Stimulated activated CD8-positive, alpha-beta memory T cell treated with anti-CD3 and anti-CD28 coated beads, Interleukin-15, amount 100 ng/mL, for 48 hours (primary cell): ENCODE measurements at places on chromosomes 1 and 21.
A peak's percentile ranks its signal among the peaks of the same experiment; 100 is the strongest.

DNA sequence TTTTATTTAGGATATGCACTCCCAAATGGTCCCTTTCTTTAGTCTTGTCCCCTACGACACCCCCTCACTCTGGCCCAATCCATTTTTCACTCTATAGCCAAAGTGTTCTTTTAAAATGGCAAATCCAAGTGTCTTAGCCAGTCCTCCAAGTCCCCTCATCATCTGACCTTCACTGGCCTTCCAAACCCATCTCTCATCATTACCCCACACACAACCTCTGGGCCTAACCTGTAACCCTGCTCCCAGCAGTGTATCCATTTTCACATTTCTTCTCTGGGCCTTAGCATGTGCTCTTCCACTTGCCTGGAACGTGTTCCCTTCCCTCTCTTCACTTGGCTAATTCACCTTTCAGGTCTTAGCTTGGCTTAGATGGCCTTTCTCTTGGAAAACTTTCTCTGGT lies 6.5 kb upstream of the ARL8A start:
- no peak for DNase-seq

GRCh38 chr1:21435646-21436487 lies 4.1 kb upstream of the NBPF3 start:
- no peak for DNase-seq

DNA sequence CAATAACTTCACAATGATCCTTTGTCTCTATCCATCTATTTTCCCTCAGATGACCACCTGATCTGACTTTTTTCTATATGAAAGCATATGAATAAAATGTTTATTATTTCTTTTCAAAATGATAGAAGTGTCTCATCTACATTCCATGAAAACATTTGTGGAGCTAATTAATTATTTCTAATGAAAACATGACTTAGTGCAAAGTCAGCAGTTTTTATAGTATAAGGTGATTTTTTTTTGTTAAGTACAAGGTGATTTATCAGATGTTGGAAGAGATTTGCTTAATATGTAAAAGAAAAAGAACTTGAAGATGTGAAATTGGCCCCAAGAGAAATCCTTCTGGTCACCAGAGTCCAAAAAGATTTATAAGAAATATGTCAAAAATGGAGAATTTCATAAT lies 43.5 kb downstream of the PDPN start:
- DNase-seq, result no peak

GRCh38 chr1:218573925-218574324 lies 228.8 kb downstream of the TGFB2 start:
- DNase-seq, result no peak

GRCh38 chr1:14921057-14921456 lies 232.5 kb upstream of the TMEM51 start:
- DNase-seq, result no peak

- no peak for DNase-seq
Observed at GRCh38 chr1:30171537-30172298, 551.7 kb downstream of the MATN1 start.

DNA sequence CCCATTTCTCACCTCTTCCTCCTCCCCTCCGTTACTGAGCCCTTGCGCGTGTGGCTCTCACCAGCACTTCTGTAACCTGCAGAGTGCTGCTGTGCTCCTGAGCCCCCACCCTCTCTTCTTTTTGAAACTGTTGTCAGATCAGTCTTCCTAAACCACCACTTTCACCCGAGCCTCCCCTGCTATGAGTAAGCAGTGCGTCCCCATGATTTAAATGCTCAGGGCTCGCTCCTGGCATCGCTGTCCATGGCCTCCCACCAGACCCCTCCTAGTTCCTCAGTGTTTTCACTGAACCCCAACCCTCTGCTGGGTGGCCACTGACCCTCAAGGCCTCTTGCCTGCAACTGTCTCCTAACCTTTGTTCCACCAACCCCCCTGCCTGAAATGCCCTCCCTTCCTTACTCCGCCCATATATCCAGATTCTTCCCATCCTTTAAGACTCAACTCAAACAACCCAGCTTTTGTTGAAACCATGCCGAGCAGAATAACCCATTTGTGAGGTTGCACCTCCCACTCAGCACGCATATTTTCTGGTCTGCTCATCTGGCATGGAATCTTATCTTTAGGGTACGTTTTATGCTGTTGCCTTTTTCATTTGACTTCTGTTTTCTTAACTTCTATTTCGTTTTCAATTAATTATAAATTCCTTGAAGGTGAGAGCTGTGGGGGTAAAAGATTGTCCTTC lies 64.5 kb upstream of the FAM3B start:
- DNase-seq, result no peak

DNA sequence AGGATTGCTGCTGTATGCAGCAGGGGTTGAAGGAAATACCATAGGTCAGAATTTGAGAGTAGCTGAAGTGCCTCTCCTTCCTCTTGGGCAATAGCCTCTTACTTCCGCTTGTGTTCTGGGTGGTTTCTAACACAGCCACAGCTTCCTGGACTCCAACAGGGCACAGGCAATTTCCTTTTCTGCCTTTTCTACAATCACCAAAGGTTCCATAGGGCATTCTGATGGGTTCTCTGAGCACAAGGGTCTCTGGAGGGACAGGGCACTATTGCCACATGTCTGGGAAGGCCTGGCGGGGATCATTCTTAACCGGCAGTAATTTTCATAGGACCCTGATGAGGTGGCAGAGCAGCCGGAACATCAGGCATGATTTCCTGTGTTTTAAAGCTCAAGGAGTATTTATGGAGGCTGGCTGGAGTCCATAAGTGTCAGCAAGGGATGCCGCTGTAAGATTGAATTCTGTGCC lies 5.5 kb upstream of the AGTRAP start:
- no peak for DNase-seq

- DNase-seq, result peak; percentile 69
Observed at GRCh38 chr1:206766251-206766856, 4.2 kb upstream of the IL19 start.

- peak; percentile 19 for DNase-seq
Observed at GRCh38 chr1:39258146-39258924, 53.8 kb downstream of the MACF1 start.

DNA sequence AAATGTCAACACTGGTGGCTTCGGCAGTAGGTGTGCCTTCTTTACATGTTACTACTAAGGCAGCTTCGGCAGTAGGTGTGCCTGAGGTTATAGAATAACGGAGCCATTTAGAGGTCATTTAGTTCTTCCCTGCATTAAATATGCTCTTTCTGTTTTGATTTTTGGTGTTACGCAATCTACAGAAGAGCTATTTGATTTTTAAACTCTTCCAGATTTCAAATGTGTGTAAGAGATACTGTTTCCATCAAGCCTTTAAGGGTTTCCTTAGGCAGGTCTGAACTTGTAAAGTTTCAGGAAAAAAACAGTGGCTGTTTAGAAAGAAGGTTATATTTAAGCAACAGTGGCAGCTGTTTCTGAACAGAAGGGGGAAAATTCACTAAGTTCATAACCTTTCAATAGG lies 54.8 kb downstream of the PIK3R3 start:
- DNase-seq, result no peak

DNA sequence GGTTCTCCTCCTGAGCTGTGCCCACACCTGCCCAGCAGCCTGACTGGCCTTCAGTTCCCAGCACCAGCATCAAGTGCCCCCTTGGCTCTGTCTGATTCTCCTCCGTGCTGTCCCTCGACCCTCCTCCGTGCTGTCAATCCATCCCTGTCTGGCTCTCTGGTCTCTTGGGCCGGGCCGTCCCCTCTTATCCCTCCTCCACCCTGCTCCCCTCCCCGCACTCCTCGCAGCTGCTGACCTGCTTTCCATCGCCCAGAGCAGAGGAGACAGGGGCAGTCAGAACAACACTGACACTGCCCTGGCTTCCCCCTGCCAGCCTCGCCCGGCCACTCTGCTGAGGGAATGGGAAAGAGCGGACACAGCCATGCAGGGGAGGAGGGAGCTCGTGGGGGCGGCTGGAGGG lies 267.4 kb downstream of the CAMTA1 start:
- no peak for DNase-seq

DNA sequence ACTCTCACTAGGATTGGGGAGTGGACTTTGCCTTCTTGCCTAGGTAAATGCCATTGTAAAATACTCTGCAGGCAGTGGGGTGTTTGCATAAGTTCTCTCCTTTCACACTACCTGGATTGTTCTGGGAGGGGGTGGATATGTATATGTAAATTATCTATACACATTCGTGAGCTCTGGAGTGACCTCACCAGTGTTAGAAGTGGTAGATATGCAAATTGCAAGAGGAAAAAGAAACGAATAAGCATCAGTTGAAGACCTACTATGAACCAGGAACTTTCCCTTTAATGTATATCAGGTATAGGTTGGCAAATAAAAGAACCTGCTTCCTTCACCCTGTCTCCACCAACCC lies 1.5 kb upstream of the ARHGEF11 start:
- no peak for DNase-seq

GRCh38 chr1:64540265-64540791 lies 70.4 kb downstream of the CACHD1 start:
- DNase-seq, result no peak

GRCh38 chr1:3884966-3885365 lies 15.1 kb downstream of the C1orf174 start:
- DNase-seq, result no peak

DNA sequence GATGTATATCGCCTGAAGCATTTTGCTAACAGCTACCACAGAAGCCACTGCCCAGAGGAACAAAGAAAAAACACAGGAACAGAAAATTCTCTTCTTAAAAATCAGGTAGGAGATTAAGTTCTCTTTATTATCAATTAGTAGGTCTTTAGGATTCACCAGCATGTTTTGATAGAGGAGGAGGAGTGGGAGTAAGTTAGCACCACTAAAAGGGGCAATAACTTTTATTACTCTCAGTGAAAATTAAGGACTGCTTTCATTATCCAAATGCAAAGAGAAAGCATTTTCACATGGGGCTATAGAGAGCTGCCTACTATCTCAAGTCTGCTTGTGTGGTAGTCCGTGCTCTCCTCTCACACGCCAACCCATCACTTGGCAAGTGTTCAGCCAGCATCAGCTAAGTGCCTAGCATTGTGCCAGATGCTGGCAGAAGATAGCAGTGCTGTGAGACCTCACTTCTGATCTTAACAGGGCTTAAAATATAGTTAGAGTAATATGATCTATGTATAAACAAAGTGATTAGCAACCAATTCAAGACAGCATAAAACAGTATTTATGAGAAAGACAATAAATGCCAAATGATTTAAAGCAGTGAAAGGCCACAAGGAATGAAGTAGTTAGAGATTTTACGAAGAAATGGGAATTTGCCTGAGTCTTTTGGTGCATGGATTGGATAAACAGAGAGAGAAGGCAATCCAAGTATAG lies 39.8 kb downstream of the ASTN1 start:
- DNase-seq, result no peak

- DNase-seq, result no peak
Observed at GRCh38 chr1:18237371-18237770, 129.8 kb downstream of the IGSF21 start.

DNA sequence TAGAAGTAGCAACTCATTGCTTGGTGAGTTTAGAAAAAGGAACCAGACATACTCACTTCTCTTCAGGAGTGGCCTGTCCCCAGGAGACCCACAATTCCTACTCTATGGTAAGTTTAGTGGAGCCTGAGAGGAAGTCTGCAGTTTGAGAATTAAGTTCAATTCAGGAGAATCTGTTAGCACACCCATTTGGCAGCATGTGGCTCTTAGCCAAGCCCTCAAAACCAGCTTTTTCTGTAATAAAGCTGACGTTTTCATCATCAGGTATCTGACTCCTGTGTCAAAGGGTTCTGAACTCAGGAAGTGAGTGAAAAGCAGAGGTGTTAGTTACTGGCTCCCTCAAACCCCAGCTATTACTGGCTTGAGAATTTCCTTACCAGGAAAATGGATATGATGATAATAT lies 20.4 kb upstream of the RGS16 start:
- DNase-seq, result no peak

GRCh38 chr1:163082971-163083370 lies 13.8 kb downstream of the RGS4 start:
- DNase-seq, result no peak

GRCh38 chr1:230122366-230123279 lies 55.6 kb downstream of the GALNT2 start:
- DNase-seq, result no peak

DNA sequence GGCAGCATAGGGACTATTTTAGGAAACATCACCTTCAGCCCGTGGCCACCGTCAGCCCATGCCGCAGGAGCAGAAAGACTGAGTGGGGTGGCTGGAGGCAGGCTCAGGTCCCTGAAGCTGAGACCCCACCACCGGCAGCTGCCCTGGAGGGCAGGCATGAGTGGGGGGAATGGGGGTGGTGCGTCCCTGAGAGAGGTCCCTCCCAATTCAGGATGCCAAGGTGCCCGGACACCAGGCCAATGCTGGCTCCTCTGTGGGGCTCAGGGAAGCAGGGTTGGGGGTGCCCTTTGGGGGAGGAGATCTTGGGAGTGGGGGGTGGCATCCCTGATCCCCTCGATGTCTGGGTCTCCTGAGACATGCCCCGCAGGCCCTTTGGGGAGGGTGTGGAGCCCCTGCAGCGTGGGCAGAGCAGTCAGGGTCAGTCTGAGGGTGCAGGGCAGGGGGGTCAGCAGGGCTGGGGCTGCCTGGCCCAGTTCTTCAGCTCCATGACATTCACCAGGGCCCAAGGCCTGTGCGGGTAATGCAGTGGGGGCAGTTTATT lies 998 bp upstream of the TTC34 start:
- DNase-seq, result no peak

GRCh38 chr1:115425442-115425841 lies 87.4 kb upstream of the NGF start:
- DNase-seq, result no peak

- DNase-seq, result no peak
Observed at GRCh38 chr21:39085843-39086405, 97.3 kb downstream of the PSMG1 start.

GRCh38 chr1:116538544-116538943 lies 32.3 kb downstream of the CD58 start:
- no peak for DNase-seq

- no peak for DNase-seq
Observed at GRCh38 chr1:216807696-216808095, 84.5 kb upstream of the ESRRG start.
